ENCODE measurements at places on chromosomes 13 and 19. TPM values are rescaled to one million over a fixed set of nuclear protein-coding genes. Genes with fewer than 3 reads are reported as not detected.

Gene SERP2
- polyA plus RNA-seq = not detected

Gene CD79A
- polyA plus RNA-seq = 3,141 TPM

Gene FBL
- 183 TPM for polyA plus RNA-seq

Gene TNFSF13B
- 7.2 TPM for polyA plus RNA-seq
